ENCODE measurements at places on chromosomes 6 and 20. TPM values are rescaled to one million over a fixed set of nuclear protein-coding genes. Genes with fewer than 3 reads are reported as not detected.
A peak's percentile ranks its signal among the peaks of the same experiment; 100 is the strongest.

GRCh38 chr6:99611148-99611547, 4.5 kb downstream of the PRDM13 start:
- no peak overlapping the region for H3K27ac ChIP-seq
- H3K36me3 ChIP-seq: no peaks in the 10 kb centered on the region
- H3K4me1 ChIP-seq: peaks cover 20% of the 10 kb centered on the region
- DNase-seq: no peak
- H3K27me3 ChIP-seq: peaks cover 100% of the 10 kb centered on the region

- peaks cover 59% of the 10 kb centered on the region for H3K27me3 ChIP-seq
- no peak for DNase-seq
- H3K36me3 ChIP-seq: no peaks in the 10 kb centered on the region
- H3K27ac ChIP-seq: no peak overlapping the region
- no peak overlapping the region for H3K4me3 ChIP-seq
These were observed 2.3 kb downstream of the KCNK15 start for GRCh38 chr20:44748005-44748370.

DNA sequence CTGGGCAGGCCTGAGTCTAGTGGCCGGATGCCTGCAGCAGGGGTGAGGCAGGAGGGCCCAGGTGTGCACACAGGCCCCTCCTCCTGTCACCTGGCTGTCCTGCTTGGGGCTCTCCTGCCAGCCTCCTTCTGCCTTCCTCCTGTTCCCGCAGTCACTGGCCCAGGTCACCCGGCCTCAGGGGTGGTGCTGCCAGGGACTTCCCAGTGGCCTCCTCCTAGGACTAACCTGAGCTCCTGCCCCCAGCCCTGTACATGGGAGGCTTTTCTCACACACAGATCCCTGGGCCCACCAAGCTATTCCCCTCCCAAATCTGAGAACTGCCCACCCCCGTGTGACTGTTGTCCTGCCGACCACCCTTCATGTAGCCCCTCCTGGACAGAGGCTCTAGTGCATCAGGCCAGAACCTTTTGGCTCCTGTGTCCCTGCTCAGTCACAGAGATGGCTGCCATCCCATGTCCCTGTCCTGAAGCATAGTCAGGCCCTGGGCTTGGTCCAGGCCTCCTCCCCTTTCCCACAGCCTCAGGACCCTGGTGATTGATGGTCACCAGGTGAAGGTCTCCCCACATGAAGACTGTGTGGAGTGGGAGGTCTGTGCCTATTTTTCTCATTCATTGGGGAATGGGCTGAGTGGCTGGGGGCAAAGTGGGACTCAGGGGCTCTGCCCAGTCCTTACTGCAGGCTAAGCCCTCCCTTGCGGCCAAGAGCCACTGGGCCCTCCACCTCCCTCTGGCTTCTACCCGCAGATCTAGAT, 1.1 kb upstream of the ULBP1 start:
- peaks cover 95% of the 10 kb centered on the region for H3K27me3 ChIP-seq
- H3K36me3 ChIP-seq: no peaks in the 10 kb centered on the region
- H3K4me3 ChIP-seq: no peak overlapping the region
- H3K27ac ChIP-seq: no peak overlapping the region

- H3K36me3 ChIP-seq: no peaks in the 10 kb centered on the region
- no peaks in the 10 kb centered on the region for H3K4me1 ChIP-seq
- no peak overlapping the region for H3K4me3 ChIP-seq
- H3K27me3 ChIP-seq: no peaks in the 10 kb centered on the region
- no peak for DNase-seq
These were observed 122.3 kb upstream of the AFDN start for GRCh38 chr6:167704396-167704901.

DNA sequence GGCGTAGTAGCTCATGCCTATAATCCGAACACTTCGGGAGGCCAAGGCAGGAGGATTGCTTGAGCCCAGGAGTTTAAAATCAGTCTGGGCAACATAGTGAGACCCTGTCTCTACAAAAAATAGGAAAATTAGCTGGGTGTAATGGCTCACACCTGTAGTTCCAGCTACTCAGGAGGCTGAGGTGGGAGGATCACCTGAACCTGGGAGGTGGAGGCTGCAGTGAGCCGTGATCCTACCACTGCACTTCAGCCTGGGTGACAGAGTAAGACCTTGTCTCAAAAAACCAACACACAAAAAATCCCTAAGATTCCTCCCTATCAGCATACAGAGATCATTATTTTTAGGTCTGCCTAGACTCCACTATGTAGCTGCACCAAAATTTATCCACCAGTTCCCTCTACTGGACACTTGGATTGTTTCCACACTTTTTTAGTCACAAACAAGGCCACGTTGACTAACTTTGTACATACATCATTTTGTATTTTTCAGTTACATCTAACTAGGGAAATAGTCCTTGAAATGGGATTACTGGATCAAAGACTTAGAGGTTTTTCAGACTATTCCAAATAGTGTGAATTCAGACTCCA, 3.6 kb upstream of the PHF1 start:
- H3K4me1 ChIP-seq: peaks cover 12% of the 10 kb centered on the region
- H3K36me3 ChIP-seq: no peaks in the 10 kb centered on the region
- H3K4me3 ChIP-seq: no peak overlapping the region
- no peaks in the 10 kb centered on the region for H3K27me3 ChIP-seq

- H3K4me3 ChIP-seq: peak overlapping the region; percentile 20
- no peaks in the 10 kb centered on the region for H3K27me3 ChIP-seq
- peak overlapping the region; percentile 94 for H3K27ac ChIP-seq
- DNase-seq: peak; percentile 78
These were observed 18.0 kb upstream of the SLCO4A1 start for GRCh38 chr20:62624325-62624690.

- no peaks in the 10 kb centered on the region for H3K27me3 ChIP-seq
- H3K4me1 ChIP-seq: peaks cover 15% of the 10 kb centered on the region
- H3K4me3 ChIP-seq: no peak overlapping the region
- no peak for DNase-seq
- H3K36me3 ChIP-seq: no peaks in the 10 kb centered on the region
These were observed 165.2 kb downstream of the DLL1 start for GRCh38 chr6:170125456-170126300.

TNFRSF6B gene
- total RNA-seq: 13.7 TPM

PCMT1 gene
- 58.7 TPM for total RNA-seq

HLA-DRB5 gene
- total RNA-seq: 1.5 TPM

OR2B6 gene
- total RNA-seq: not detected

All from transverse colon (tissue), 4 donors.